Frontal cortex (tissue), 4 donors: ENCODE measurements at places on chromosomes 11 and 22.

GRCh38 chr11:110757066-110757465 is 44.8 kb upstream of the ARHGAP20 start:
- DNase-seq = no peak

DNA sequence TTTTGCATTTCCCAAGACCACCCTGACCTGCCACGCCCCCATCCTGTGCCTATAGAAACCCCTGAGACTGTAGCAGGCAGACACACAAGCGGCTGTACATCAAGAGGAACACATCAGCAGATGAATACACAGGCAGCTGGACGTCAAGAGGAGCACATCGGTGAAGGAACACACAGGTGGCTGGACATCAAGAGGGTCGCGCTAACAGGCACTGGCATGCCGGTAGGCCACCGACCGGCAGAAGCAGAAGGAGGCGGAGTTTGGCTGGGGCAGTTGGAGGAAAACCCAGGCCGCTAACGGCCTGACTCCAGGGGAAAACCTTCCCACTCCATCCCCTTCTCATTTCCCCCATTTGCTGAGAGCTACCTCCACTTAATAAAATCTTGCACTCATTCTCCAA is 5.4 kb upstream of the IPO7 start:
- DNase-seq = no peak

- DNase-seq = no peak
Measured at GRCh38 chr11:116691771-116692177, 81.0 kb downstream of the BUD13 start.

- no peak for DNase-seq
Measured at GRCh38 chr11:69658626-69659450, 16.3 kb downstream of the LTO1 start.

DNA sequence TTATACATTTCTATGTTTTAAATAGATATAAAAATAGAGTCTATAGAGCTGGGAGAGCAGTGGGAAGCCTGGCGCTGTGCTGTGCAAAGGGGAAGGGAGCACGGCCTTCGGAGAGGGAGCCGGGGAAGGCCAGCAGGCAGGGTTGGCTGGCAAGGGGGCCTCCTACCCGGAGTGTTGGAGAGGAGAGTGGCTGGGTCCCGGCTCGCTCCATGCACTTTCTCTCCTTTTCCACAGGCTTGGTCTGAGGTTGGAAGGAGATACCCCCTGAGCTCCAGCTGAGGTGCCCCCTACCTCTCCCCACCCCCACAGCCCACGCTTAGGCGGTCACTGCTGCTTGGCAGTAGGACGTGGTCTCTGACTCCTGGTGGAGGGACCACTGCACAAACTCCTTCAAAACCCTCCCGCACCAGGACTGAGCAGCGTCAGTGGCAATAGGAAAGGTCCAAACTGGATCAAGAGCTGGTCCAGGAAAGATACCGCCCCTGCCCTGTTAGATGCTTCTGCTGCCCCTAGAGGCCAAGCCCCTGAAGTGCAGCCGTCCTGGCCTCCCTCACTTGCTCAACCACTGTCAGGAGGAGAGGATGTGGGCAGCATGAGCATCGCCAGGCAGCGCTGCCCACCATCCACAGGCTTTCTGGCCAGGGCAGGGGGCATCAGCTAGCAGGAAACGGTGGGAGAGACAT is 52.9 kb downstream of the SYT13 start:
- DNase-seq = no peak

DNA sequence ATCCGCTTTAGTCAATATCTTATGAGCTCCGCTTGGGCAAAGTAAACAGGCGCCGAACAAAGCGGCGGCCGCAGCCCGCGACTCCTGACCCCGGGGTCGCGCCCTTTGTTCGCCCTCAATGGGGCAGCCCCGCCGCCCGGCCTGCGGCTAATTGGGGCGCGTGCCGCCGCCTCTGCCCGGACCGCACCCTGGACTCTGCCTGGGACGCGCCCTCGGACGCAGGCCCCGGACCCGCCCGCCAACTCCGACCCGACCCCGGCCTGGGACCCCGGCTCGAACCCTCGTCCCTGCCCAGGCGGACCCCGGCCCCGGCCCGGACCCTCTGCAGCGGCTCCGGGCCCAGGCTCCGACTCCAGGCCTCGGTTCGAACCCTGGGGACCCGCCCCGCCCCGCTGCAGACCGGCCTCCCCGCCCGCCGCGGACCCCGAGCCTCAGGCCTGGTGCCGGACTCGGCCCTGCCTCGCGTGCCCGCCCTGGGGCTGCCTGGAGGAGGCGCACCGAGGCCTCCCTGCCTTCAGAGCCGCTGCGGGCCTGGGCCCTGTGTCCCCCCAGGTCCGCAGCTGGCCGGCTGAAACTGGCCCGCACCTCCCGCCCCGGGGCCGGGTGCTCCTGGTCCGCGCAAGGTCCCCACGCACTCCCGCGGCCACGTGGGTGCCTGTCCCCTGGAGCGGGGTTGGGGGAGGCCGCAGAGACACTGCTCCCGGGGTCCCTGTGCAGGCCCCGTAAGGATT is 84.7 kb upstream of the WNT7B start:
- no peak for DNase-seq

DNA sequence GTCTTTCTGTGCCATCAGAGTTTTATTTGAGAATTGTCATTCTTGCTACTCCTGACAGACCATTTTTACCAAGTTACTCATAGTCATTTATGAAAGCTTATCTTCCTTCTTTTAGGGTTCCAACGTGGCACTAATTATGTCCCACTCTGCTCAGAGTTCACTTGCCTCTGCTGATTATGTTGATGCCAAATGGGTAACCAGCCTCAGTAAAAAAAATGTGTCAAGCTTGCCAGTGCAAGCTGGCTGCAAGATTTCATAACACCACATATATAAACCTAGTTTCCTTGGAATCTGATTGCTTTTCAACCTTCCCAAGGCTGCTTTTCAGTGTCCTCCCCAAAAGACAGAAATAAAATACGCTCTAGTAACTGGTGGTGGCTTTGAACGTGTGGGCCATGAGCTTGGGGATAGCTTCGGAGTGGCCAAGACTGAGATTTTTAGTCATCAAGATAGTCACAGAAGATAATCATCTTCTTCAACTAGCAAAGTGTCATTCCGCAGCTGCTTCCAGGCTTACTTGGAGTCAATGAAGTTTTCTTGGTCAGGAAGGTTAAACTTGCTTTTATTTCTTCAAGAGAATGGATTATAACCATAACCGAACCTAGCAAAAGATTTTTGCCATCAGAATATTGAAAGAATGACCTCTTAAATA is 29.5 kb upstream of the APOA1 start:
- no peak for DNase-seq

- DNase-seq = no peak
Measured at GRCh38 chr11:69538854-69539253, 57.4 kb downstream of the LINC01488 start.

DNA sequence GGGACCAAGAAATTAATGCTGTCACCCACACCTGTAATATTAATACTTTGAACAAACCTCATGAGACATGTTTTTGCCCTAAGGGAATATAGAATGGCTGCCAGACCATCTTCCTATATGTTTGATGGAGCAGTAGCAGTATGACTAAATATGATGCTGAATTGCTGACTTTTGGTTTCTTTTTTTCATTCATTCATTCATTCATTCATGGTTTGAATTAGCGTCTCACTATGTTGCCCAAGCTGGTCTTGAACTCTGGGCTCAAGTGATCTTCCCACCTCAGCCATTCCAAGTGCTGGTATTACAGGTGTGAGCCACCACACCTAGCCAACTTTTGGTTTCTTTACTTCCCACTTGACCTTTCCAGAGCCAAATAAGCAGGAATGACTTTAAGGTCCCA is 7.8 kb downstream of the CCDC117 start:
- DNase-seq = no peak

- DNase-seq = no peak
Measured at GRCh38 chr11:62792202-62792575, 383 bp upstream of the TMEM223 start.

DNA sequence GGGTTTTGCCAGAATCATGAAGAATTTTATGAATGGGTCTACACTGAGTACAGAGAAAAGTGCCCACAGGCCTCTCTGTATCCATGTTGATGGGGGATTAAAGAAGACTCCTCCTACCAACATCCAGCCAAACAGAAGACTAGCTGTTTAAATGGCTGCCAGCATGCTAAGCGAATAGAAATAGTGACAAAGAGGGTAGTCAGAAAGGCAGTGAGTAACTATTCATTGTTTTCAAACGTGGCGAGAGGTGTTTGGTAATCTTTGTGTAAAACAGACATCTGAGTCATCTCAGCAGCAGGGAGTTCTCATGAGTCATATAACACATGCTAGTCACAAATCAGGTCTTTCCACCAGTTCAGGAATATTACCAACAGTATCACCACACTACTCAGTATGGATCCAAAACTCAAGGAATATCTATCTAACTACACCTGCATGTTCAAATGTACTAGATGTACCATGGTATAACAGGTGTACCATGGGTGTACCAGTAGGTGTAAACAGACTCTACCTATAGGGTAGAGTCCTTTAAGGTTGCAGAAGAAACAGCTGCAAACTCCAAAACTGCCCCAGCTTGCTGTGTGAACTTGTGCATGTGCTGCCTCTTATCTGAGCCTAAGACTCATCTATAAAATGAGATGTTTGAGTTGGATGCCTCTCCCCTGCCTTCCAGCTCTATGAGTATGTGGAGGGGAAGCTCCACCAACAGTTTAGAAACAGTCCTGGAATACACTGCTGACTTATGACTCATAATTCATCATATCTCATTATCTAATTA is 82.0 kb downstream of the SLC1A2 start:
- DNase-seq = no peak

GRCh38 chr22:31141551-31141950 is 1.2 kb upstream of the PLA2G3 start:
- DNase-seq = no peak

- DNase-seq = no peak
Measured at GRCh38 chr11:27055065-27055682, 14.6 kb downstream of the BBOX1 start.

GRCh38 chr11:68142028-68142412 is 20.8 kb upstream of the CHKA start:
- no peak for DNase-seq

DNA sequence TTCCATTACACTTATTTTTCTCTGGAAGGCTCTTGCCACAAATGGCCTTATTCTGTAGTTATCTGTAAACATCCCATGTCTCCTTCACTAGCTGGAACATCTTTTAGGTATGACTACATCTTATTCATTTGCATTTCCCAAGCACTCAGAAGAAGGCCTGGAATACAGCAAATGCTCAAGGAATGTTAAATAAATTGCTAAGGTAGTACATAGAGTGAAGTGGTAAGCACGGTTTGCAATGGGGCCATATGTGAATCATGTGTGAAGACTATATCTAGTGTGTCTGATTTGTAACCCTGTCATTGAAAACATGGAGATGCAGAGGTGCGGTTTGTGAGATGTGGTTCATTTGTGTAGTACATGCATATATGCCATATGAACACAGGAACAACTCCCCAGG is 33.5 kb downstream of the GDPD4 start:
- no peak for DNase-seq
